CD4-positive, alpha-beta T cell treated with Interleukin-6 at 100 ng/mL for 8 hours (primary cell): ENCODE measurements at places on chromosomes 2 and 18.
A peak's percentile ranks its signal among the peaks of the same experiment; 100 is the strongest.

GRCh38 chr2:152518034-152518433, 183.1 kb downstream of the FMNL2 start:
- no peak for DNase-seq

GRCh38 chr2:45986509-45986908, 310.7 kb upstream of the EPAS1 start:
- no peak for DNase-seq

GRCh38 chr2:164084066-164084465, 348.3 kb upstream of the FIGN start:
- no peak for DNase-seq

DNA sequence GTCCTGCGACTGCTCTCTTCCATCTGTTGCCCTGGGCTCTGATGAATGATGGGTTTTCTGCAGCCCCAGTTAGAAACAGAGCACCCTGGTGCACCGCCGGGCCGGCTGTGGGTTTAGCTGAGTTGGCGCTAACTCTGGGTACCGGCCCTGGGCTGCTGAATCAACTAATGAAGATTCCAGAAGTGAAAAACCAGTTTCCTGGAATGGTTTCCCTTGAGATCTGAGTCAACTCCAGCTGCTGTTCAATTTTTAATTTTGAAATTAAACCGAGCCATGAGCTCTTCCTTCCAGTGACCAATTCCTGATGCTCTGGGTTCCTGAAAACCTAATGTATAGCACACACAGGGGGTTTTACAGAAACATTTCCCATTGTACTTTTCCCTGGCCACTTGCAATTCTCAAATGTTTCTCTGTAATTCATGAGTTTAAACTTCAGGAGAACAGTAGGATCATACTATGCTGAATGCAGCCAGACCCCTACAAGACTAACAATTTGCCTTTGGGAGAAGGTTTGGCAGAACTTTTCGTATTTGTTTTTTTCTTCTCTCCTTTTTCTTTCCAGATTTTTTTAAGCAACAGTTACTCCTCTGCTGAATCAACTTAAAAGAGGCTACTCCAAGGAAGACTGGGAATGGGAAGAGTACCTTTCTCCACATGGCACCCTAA, 5.5 kb downstream of the COL6A3 start:
- DNase-seq, result no peak

- DNase-seq, result peak; percentile 35
Observed at GRCh38 chr2:84856787-84857186, 24.1 kb downstream of the TRABD2A start.

DNA sequence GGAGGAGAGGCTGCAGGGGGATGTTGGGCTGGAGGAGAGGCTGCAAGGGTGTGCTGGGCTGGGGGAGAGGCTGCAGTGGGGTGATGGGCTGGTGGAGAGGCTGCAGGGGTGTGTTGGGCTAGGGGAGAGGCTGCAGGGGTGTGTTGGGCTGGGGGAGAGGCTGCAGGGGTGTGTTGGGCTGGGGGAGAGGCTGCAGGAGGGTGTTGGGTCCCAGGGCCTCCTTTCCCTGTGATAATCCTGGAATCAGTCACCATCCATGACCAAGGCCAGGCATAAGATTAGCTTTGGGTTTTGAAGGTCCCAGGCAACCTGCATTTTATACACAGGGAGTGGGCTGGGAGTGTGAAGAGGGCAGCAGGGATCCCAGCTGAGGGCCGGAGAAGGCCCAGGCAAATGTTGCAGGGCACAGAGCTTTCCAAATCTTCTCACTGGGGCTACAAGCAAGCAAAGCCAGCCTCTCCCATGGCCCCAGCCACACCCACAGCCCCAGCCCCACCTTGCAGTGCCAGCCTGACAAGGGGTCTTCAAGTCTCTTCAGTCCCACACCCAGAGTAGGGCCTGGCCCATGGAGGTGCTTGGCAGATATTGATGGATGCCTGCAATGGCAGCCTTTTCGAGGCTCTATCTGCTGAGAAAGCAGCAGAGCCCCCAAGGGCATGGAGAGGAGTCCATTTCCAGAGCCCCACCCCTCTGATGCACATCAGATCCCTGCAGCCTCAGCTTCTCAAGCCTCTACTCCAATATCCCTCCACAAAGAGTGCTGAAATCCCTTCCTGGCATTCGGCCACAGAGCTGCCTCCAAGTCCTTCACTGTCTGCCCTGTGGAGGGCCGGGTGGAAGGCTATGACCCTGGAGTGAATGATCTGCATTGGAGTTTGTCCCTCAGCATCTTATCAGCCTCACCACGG, 50.3 kb upstream of the GLI2 start:
- DNase-seq, result no peak

- no peak for DNase-seq
Observed at GRCh38 chr2:97664636-97664970, 759 bp upstream of the ACTR1B start.

- DNase-seq, result no peak
Observed at GRCh38 chr2:17729880-17730279, 23.7 kb downstream of the SMC6 start.

GRCh38 chr18:73340135-73340977, 472.6 kb upstream of the NETO1 start:
- DNase-seq, result no peak

GRCh38 chr2:96522304-96523203, 14.0 kb upstream of the ARID5A start:
- no peak for DNase-seq

DNA sequence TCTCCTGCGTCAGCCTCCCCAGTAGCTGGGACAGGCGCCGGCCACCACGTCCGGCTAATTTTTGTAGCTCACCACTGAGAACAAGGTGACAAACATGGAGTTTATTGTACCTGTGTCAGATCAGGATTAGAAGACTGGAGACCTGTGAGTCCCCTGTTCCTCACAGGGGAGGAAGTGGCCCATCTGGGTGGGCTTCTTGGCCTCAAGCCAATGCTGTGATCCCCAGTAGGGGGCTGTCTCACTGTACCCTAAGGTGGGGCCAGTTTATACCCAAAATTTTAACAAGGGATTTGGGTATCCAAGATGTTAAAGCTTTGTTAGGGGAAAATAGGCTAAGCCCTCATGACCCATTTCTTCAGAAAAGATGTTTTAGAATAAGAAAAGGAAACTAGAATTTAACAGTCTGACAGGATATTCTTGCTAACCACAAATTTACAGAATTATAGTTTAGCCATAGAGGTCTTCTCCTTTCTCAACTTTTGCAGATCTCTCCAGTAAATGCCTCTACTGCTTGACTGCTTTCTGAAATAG, 16.3 kb downstream of the PCBP1 start:
- DNase-seq, result no peak

GRCh38 chr2:208413931-208414330, 7.3 kb downstream of the PTH2R start:
- DNase-seq, result no peak

DNA sequence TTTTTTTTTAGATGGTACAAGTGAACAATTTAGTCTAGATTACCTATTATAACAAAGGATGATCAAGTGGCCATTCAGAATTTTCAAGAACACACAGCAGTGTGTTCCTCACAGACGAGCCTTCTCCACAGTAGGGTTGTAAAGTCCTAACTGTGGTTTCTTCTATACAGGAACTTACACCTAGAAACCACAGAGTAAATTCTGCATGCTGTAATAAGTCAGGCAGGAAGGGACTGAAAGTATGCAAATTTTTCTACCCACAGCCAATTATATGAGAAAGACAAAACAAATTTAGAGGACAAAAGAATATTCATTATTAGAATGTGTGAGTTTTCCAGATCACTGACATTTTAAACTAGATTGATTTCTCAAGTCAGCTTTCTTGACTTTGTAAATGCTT, 99.5 kb downstream of the RBMS1 start:
- peak; percentile 52 for DNase-seq

GRCh38 chr18:79169958-79170555, 100.9 kb downstream of the ATP9B start:
- no peak for DNase-seq

DNA sequence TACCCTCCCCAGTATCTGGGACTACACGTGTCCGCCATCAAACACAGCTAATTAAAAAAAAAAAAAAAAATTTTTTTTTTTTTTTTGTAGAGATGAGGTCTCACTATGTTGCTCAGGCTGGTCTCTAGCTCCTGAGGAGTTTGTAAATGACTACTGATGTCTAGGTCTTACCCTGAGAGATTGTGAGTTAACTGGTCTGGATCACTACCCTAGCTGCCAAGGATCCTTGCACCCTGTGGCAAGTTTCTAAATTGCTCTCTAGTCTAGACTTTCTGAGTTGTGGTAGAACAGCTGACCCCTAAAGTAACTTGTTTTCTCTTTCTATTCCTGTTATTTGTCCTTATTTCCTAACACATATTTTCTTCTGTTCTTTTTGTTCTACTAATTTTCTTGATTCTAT, 44.5 kb downstream of the ABHD3 start:
- no peak for DNase-seq

DNA sequence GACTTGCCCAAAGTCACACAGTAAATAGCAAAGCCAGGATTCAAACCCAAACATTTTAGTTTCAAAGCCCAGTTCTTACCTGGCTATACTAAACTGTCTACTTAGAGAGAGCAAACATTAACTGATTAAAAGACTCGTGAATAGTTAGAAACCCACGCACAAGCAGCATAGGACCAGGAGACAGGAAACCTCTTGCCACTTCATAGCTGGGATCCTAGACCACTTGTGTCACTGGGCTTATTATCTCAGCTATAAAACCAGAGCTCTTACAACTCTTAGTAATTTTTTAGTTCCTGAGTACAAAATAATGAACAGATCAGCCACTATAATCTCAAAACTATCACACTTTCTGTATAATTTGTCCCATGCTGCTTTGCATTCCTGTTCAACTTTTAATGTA, 2.4 kb upstream of the AAK1 start:
- peak; percentile 49 for DNase-seq

DNA sequence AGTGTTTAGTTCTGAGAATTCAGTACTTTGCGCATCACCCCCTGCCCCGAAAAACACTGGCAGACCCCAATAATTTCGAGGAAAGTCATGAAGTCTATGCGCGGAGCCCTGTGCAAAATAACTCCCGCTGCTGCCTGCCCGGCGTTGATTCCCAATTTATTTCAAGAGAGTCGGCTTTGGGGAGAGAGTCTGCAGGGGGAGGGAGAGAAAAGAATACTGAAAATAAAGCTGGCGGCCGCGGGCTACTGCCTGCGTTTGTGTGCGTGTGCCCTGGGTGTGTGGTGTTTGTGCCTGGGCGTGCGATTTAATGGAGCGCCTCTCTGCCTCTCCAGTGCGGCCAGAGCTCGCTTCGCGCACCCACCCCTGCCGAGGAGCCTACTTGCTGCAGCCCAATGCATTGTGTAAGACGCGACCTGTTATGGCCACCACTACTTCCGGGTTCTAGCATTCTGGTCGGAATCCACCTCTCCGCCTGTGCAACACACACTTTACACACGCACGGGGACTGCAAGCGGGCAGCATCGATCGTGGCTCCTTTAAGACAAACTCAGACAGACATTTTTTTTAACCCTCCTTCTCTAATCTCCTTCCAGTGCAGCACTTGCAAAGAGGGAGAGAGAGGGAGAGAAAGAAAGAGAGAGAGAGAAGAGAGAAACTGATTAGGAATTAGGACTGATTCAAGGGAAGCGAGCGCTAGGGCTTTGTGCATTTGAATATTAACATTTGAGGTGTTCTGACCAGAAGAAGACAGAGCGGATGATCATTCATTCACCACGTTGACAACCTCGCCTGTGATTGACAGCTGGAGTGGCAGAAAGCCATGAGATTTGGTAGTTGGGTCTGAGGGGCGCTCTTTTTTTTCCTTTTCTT, at the start of gene MEIS1:
Gene MEIS1 (plus strand): TSS at position 447 of the 870 bp plus-strand sequence. CDS start 732 bp downstream, outside the sequence.
- no peak for DNase-seq

GRCh38 chr18:9808295-9809241, 77.2 kb upstream of the TXNDC2 start:
- no peak for DNase-seq

GRCh38 chr2:20164734-20165478, 60.0 kb downstream of the SDC1 start:
- DNase-seq, result no peak

- no peak for DNase-seq
Observed at GRCh38 chr2:174951745-174952144, 53.4 kb downstream of the CHN1 start.

DNA sequence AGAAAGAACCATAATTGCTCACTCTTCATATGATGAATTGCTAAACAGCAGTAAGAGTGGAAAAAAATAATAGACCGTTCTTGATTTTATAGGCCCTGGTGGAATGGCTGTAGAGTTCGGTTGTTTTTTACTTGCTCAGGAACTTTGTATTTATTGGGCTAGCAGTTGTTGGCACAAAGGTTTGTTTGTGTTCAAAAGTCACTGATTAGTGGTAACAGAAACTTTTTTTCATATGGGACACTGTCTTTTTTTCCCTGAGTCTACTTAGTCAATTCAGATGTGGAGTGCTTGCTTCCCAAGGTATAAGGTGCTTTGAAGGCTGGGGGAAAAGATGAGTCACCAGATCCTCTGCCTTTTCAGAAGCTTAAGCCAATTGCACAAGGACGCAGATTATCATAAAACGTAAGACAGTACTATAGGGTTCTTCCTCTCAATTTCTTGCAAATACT, 25.8 kb downstream of the PHLPP1 start:
- no peak for DNase-seq

GRCh38 chr2:168731616-168732015, 70.8 kb upstream of the NOSTRIN start:
- DNase-seq, result no peak

GRCh38 chr2:156455361-156455975, 19.3 kb downstream of the GPD2 start:
- DNase-seq, result no peak

DNA sequence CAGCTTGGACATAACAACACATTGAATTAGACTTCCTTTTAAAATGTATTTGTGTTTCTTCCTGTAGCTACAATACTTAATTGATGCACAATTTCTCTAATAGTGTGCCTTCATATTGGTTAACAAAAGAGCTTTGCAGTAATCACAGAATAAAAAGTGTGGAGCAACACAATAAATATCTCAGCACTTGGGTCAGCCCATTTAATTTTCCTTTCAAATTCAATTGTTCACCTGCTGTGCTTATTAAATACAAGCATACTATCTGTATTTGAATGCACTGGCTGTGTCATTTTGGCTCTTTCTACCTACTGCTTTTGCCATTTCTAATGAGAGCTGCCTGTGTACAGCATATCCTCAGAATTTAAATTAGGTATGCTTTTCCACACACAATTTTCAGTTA, 1641.3 kb upstream of the SLC39A10 start:
- DNase-seq, result no peak

DNA sequence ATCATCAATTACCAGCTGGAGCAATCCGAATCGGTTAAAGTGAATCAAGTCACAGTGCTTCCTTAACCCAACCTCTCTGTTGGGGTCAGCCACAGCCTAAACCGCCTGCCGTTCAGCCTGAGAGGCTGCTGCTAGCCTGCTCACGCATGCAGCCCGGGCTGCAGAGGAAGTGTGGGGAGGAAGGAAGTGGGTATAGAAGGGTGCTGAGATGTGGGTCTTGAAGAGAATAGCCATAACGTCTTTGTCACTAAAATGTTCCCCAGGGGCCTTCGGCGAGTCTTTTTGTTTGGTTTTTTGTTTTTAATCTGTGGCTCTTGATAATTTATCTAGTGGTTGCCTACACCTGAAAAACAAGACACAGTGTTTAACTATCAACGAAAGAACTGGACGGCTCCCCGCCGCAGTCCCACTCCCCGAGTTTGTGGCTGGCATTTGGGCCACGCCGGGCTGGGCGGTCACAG, 496 bp upstream of the ITGA4 start:
- DNase-seq, result peak; percentile 82

- DNase-seq, result no peak
Observed at GRCh38 chr2:20666005-20666303, 990 bp upstream of the GDF7 start.
